ENCODE measurements at places on chromosomes 3 and 15.

- no peak for DNase-seq
Observed at GRCh38 chr3:123401836-123402530, 46.9 kb downstream of the ADCY5 start.

- DNase-seq: no peak
Observed at GRCh38 chr3:192273697-192274010, 453.7 kb downstream of the FGF12 start.

- no peak for DNase-seq
Observed at GRCh38 chr15:67480741-67481140, 40.2 kb upstream of the C15orf61 start.

DNA sequence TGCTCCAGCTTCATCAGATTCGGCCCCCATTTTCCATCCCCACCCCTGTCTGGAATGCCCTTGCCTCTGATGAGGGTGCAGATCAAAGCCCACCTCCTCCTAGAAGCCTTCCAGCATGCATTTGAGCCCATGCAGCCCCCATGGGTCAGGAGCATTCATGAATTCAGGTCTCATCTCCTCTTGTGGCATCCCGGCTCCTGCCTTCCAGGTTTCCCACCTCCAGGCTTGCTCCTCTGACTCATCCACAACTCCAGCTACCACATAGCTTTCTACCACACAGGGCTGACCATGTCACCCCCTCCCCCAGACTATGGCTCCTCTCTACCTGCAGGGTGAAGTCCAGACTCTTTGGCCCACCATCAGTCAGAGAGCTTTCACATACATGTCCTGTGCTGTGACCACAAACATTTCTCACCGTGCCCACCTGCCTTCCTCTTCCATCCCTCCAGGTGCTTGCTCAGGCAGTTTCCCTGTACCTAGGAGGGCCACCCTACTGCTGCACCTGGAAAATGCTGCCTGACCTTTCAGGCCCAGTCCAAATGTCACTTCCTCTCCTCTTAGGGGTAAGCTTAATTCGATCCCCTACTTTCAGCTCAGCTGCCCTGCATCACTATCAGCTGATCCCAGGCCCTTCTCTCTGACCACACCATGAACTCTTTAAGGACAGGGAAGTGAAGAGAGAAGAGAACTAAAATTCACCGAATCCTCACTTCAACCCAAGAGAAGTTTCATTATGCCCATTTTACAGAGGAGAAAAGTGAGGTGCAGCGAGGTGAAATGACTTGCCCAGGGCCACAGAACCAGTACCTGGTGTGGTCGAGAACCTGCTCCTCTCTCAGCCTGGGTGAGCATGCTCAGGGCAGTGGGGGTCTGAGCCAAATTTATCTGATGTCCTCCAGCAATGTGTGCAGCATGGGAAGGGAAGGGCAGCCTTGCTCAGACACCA, 13.7 kb upstream of the FGD5 start:
- no peak for DNase-seq

DNA sequence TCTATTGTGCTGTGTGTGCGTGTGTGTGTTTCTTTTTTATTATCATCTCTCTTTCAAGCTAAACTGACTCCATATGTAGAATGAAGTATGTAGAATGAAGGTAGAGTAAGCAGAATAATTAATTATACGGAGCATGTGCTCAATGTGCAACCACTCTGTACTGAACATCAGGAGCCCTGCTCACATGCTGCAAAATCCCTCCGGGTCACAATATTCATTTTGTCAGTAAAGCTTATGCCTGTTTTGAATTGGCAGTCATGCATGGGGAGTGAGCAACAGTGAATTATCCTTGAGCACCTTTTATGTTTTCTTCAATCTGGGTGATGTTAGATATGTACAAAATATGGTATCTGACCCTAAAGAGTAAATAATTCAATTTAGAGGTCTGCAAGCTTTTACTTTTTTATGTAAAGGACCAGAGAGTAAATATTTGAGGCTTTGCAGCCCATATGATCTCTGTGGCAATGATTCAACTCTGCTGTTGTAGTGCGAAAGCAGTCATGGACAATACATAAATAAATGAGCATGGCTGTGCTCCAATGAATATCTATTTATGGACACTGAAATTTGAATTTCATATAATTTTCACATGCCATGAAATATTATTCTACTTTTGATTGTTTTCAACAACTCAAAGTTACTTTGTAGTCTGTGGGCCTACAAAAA, 199.9 kb downstream of the VGLL3 start:
- DNase-seq: no peak
